ENCODE measurements at places on chromosomes 16 and 17. TPM values are rescaled to one million over a fixed set of nuclear protein-coding genes. Genes with fewer than 3 reads are reported as not detected.
A peak's percentile ranks its signal among the peaks of the same experiment; 100 is the strongest.

DNA sequence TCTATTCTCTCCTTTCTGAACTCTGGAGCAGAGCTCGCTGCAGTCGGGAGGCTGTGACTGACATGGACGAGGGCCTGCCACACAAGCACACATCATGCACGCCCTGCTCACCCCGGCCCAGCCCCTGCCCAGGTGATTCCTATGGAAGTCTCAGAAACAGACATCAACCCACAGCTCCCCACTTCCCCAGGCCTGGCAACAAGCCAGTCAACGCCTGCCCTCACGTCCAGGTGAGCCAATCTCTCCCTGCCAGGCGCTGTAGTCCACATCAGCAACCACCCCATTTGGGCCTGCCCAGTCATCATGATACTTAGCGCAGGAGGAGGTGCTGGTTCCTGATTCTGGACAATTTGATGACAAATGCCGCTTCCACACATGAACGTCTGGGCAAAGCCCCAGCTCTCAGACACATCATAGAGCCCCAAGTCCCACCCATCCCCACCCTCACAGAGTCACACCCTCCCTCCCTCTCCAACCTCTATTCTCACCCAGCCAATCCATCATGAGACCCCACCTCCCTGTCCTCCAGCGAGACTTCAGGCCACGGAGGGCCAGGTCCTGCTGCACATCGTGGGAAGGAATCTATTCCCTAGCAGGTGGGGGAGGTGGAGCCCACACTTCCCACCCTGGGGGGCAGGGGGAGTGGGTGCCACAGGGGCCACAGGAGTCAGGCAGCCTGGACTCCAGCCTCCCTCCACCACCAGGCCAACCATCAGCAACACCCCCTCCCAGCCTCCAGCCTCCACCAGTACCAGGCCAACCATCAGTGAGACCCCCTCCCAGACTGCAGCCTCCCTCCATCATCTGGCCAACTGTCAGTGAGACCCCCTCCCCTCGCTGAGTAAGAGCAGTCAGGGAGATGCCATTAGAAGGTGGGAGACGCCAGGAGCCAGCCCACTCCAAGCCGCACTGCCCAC is 33.7 kb upstream of the GSG1L start:
- no peak overlapping the region for H3K4me3 ChIP-seq
- DNase-seq: no peak
- H3K36me3 ChIP-seq: peaks cover 48% of the 10 kb centered on the region
- H3K27me3 ChIP-seq: no peaks in the 10 kb centered on the region
- H3K4me1 ChIP-seq: no peaks in the 10 kb centered on the region
- H3K27ac ChIP-seq: no peak overlapping the region

NPB gene
- total RNA-seq: 0.28 TPM

DNA sequence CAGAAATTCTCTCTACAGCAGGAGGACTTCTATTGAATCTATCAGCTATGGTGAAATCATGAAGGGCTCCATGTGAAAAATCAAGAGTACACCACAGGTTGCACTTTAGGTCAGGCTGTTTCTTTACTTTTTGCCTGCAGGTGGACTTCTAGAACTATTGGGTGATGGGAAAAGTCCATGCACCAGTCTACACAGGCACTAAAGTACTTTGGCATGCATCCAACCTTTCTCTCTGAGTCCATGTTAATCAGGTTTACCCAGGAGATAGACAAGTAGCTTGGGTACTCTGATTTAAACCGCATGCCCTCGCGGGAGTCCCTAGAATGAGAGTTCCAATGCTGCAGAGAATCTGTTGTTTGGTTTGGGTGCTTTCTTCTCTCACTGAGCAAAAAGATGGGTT is 9.1 kb upstream of the ANKFN1 start:
- no peak overlapping the region for H3K4me3 ChIP-seq
- no peaks in the 10 kb centered on the region for H3K4me1 ChIP-seq
- H3K27ac ChIP-seq: no peak overlapping the region
- H3K27me3 ChIP-seq: peaks cover 1% of the 10 kb centered on the region
- H3K36me3 ChIP-seq: no peaks in the 10 kb centered on the region
- no peak for DNase-seq

DNA sequence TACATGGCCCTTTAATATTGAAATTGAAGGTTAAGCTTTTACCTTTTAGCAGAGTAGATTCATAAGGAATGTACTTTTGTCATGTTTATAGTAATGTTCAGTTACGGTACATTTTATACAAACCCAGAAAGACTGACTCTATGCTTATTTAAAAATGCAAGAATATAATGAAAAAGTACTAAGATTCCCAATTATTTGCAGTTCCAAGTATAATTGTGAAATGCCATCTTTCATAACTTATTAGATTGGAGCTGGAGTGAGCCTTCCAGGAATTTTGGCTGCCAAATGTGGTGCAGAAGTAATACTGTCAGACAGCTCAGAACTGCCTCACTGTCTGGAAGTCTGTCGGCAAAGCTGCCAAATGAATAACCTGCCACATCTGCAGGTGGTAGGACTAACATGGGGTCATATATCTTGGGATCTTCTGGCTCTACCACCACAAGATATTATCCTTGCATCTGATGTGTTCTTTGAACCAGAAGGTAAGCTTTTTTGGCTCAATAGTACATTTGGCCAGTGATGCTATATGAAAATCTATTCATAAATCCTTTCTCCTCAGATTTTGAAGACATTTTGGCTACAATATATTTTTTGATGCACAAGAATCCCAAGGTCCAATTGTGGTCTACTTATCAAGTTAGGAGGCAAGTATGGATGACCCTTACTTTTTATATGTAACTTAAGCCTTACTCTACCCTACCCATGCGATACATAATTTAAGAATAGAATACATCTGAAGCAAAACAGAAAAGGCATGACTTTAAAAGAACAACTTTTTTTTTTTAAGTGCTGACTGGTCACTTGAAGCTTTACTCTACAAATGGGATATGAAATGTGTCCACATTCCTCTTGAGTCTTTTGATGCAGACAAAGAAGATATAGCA is 4.2 kb downstream of the SRSF2 start:
- peaks cover 29% of the 10 kb centered on the region for H3K4me1 ChIP-seq
- peak overlapping the region; percentile 97 for H3K4me3 ChIP-seq

LPO gene
- total RNA-seq: not detected

TMEM208 gene
- total RNA-seq: 53.8 TPM

- no peaks in the 10 kb centered on the region for H3K27me3 ChIP-seq
- H3K4me1 ChIP-seq: no peaks in the 10 kb centered on the region
- H3K36me3 ChIP-seq: no peaks in the 10 kb centered on the region
Observed at GRCh38 chr17:75507733-75508719, 7.3 kb downstream of the CASKIN2 start.

STAT5B gene
- total RNA-seq: 164 TPM

GRCh38 chr17:44540246-44541084 is 16.8 kb upstream of the FZD2 start:
- H3K27ac ChIP-seq: no peak overlapping the region
- no peaks in the 10 kb centered on the region for H3K36me3 ChIP-seq
- no peak overlapping the region for H3K4me3 ChIP-seq
- H3K4me1 ChIP-seq: peaks cover 4% of the 10 kb centered on the region

- H3K4me1 ChIP-seq: peaks cover 5% of the 10 kb centered on the region
- peak; percentile 68 for DNase-seq
- H3K27me3 ChIP-seq: no peaks in the 10 kb centered on the region
- peaks cover 41% of the 10 kb centered on the region for H3K36me3 ChIP-seq
- no peak overlapping the region for H3K4me3 ChIP-seq
Observed at GRCh38 chr16:29848420-29849297, 14.4 kb downstream of the CDIPT start.

KRTAP2-3 gene
- total RNA-seq: not detected

PEMT gene
- total RNA-seq: 39.2 TPM

GRCh38 chr17:2710071-2710802 is 1.3 kb downstream of the CLUH start:
- peak overlapping the region; percentile 85 for H3K27ac ChIP-seq
- DNase-seq: no peak
- no peaks in the 10 kb centered on the region for H3K36me3 ChIP-seq
- no peaks in the 10 kb centered on the region for H3K27me3 ChIP-seq

- DNase-seq: no peak
- no peak overlapping the region for H3K27ac ChIP-seq
- H3K4me1 ChIP-seq: no peaks in the 10 kb centered on the region
- no peak overlapping the region for H3K4me3 ChIP-seq
Observed at GRCh38 chr16:80038566-80038965, 438.0 kb upstream of the MAF start.

EVI2A gene
- total RNA-seq: 20.7 TPM
